ENCODE measurements at places on chromosomes 1 and 21.

- no peak for DNase-seq
These were observed 65.5 kb upstream of the BACH1 start for GRCh38 chr21:29233256-29233546.

DNA sequence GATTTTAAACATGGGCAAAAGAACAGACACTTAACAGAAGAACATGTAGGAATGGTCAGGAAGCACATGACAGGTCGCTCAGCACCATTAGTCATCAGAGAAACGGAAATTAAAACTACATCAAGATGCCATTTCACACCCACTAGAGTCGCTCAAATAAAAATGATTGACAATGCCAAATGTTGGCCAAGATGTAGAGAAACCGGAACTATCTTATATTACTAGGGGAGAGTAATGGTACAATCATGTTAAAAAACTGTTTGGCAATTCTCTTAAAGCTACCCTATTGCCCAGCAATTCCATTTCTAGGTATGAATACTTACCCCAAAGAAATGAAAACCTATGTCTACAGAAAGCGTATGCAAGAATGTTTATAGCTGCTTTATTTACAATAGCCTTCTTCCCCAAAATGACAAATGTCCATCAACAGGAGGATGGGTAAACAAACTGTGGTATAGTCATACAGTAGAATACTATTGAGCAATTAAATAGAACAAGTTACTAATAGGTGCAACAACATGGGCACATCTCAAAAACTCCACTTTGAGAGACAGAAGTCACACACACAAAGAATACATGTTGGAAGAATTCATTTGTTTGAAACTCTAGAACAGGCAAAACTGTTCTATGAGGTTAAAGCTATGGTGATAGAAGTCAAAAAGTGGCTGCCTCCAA is 92.8 kb downstream of the ETS2 start:
- no peak for DNase-seq

DNA sequence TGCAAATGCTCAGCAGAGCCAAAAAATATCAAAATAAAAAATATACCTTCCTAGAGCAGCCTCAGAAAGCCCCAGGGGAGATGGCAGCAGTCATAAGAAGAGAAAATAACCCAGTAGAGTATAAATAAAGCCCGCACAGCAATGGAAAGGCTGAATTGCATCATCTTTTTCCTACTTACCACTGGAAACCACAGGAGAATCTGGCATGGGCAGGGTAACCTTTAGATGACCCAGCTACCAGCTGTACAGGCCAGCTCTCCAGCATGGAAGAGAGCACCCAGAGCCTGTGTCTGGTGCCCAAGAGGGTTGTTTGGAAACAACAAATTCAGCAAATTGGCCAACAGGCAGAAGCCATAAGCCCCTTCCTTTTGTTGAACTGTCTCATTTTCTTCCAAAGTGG is 253.1 kb downstream of the OMA1 start:
- no peak for DNase-seq

GRCh38 chr21:34939673-34940331 is 109.3 kb downstream of the RUNX1 start:
- no peak for DNase-seq

DNA sequence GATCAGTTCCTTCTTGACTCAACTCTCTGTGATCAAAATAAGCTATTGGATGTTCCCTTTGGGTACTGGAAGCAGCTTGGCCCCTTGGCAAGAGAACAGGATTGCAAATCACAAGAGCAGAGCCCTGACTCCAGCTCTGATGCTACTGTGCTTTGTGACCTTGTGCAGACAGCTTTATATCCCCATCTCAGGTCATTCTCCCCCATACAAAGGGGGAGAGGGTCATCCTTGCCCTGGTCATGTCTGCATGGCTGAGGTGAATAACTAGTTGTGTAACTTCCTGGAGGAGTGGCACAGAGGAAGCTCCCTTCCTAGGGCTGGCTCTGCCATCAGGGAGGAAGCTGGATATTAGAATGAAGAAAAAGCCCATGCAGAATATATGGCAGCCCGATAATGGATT is 142.9 kb downstream of the DHRS3 start:
- no peak for DNase-seq

GRCh38 chr1:169739980-169740379 is 6.1 kb upstream of the SELE start:
- no peak for DNase-seq

GRCh38 chr1:26754086-26754874 is 33.5 kb upstream of the PIGV start:
- no peak for DNase-seq

- no peak for DNase-seq
These were observed 6.8 kb upstream of the PPP1R15B start for GRCh38 chr1:204418174-204419063.

GRCh38 chr1:195740862-195741261 is 867.4 kb downstream of the KCNT2 start:
- no peak for DNase-seq

DNA sequence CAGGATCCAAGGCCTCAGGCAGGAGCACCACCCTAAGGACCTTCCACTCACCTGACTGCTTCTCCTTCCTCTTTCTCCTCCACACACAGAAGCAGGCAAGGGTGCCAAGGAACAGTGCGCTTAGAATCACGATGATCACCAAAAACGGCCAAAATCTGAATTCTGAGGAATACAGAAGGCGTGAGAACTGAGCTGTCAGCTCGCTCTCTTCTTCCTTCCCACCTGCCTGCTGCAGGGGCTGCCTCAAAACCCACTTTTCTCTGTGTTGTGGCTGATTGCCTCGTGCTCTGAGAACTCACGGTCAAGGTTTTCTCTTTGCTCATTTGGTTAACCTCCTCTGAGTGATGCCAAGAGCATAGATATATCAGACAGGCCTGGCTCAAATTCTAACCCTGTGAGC is 23.8 kb downstream of the CD244 start:
- no peak for DNase-seq

DNA sequence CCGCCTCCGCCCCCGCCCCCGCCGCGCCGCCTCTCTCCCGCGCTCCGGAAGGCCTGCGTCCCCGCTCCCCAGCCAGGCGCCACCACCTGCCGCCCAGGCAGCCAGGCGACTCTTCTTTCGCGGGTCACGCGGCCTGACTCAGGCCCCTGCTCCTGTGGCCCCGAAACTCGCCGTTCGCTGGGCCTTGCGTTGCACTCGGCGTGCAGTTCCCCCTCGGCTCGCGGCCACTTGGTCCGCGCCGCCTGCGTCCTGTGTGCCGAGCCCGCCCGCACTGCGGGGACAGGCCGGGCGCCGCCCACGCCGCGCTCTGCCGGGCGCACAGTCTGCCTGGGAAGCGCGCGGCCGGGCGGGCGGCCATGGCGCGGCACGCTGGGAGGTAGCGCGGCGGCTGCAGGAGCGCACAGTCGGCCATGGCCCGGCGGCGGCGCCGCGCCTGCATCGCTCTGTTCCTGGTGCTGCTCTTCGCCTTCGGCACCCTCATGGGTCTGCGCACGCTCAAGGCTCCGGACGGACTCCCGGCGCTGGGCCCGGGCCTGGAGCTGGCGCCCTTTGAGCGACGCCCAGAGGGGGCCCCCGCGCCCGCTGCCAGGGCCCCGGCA is at the start of gene MANEAL:
MANEAL (plus strand) TSS at position 75 of the 599 bp plus-strand sequence; CDS start at position 411, 336 bp downstream.
- no peak for DNase-seq

DNA sequence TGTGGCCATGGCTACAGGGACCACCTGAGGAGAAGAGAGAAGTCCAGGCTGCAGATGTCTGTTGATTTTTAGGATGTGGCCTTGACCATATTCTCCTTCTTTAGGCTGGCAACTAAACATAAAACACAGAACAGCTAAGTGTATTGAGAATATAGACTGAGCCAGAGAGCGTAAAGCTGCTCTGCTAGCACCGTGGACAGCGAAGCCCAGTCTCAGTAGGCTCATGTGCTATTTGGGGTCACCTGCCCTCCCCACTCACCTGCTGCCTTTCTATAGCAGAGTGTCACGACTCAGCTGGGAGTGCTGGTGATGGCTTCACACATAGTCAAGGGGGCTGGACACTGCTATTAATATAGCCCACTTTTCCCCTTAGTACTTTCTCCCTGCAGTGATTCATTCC is 278.5 kb downstream of the KCNH1 start:
- DNase-seq: no peak

DNA sequence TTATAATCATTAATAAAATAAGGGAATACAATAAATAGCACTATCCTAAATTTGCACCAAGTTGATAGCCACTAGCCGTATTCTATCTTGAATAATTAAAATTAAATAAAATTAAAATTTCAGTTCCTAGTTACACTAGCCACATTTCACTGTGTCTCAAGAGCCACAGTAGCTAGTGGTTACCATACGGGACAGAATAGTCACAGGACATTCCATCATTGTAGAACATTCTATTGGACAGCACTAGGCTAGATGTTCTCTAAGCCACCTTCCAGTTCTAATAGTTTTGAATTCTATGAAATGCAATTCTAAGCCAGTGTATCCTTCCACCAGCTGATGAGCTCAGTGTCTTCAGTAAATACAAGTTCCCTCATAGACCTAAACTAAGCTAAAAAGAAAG is 71.1 kb upstream of the GOLT1A start:
- DNase-seq: no peak

DNA sequence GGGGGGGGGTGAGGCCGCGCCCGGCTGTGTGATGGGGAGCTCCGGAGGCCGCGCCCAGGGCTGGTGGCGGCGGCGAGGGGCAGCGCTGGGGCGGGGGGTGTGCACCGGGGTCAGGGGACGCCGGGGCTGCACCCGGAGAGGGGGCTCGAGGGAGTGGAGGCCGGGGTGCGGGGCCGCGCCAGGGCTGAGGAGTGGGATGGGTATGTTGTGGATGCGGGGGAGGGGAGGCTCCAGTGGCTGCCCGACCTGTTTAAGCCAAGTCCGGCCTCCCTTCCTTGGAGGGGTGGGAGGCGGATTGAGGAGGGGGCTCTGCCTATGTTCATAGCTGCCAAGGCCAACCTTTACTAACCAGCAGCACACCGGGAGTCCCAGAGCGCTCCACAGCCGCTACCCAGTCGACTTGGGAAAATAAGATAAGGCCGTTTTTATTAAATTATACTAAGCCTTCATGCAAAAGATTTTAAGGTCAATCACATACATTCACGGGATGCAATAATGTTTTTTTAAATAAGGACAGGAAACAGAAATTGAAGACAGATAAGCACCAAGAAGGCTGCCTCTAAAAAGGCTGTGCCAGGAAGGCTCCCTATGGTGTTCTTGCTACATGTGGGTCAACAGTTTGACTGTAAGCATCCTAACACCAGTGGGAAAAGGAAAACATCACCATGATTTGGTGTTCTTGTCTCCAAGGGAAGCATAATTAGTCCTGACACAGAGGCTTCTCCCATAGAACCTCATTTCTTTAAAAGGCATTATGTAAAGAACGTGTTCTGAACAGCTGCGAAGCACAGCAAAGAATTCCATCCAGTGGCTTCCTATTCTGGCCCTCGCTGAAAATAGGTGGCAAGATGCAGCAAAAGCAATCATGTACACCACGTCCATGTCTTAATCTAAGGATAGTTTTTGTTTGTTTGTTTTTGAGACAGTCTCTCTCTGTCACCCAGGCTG is 626 bp upstream of the HLCS start:
- DNase-seq: no peak

- DNase-seq: no peak
These were observed 59.0 kb downstream of the RUSC1 start for GRCh38 chr1:155379631-155380090.

GRCh38 chr1:29824511-29825273 is 588.4 kb downstream of the PTPRU start:
- DNase-seq: no peak

All from activated CD4-positive, alpha-beta T cell treated with anti-CD3 and anti-CD28 coated beads for 24 hours (primary cell).